HFFc6 (cell line): ENCODE measurements at places on chromosomes 2 and 18.

- no peak for DNase-seq
These were observed 42.2 kb upstream of the ARHGAP15 start for GRCh38 chr2:143087033-143087432.

- peak; percentile 71 for DNase-seq
These were observed 134.7 kb downstream of the UBR3 start for GRCh38 chr2:169961911-169962310.

GRCh38 chr2:231786177-231786916, at the start of gene COPS7B:
COPS7B (plus strand) TSS chr2:231786445; CDS start chr2:231788571, 2,126 bp downstream.
- DNase-seq: peak; percentile 70

GRCh38 chr2:4073026-4073569, 369.7 kb downstream of the DCDC2C start:
- DNase-seq: no peak
